Activated CD4-positive, alpha-beta T cell treated with anti-CD3 and anti-CD28 coated beads for 4 hours (primary cell): ENCODE measurements at places on chromosomes 6 and 20.

DNA sequence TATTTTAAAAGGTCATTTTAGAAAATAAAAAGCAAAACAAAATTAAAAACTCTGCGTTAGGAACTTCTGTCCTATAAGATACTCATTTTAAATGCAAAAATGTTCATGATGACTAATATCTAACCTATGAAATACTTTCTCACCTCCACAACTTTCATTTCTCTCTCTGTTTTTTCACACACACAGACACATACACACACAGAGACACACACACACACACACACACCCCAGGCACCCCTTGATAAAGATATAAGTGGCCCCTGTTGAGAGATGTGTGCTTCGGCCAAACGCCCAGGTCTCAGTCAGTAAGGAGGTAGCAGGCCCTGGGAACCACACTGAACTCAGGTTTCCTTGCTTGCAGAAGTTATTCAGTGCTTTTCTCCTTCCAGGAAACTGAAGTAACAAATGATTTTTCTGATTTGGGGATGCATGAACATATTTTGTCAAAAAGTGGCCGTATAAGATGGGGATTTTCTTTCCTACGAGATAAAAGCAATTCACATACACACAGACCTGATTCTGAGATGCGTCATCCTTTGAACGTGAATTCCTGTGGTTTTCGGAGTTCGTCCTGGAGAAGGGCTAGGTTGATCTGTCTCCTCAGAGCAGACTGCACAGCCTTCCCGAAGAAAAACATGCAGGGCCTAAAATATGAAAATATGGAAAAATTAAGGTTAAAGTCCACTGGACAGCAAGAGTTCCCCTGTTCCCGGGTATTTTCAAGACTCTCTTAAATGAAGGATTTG is 306.8 kb upstream of the FOXQ1 start:
- DNase-seq: no peak

- DNase-seq: no peak
These were observed 141.7 kb upstream of the RPS6KA2 start for GRCh38 chr6:166768761-166769160.

- no peak for DNase-seq
These were observed 162.4 kb upstream of the BTBD3 start for GRCh38 chr20:11755071-11755841.

GRCh38 chr20:31927627-31928159 is 24.2 kb downstream of the PDRG1 start:
- DNase-seq: no peak

DNA sequence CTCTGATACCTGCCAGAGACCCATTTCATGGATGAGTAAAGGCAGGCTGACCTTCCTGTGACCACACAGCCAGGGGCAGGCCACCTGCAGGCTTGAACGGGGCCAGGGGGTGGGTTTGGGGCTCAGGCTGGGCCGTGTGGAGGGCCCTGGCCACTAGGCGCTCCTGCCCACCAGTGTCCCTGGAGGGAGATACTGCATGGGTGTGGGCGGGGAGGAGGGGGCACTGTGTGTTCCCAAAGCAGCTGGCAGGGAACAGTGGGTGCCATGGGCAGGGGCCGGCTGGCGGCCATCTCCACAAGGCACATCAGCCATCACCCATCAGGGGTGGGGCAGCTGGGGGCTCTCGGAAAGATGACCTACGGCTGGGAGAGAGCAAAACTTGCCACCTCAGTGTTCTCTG is 15.4 kb downstream of the SRC start:
- DNase-seq: no peak

DNA sequence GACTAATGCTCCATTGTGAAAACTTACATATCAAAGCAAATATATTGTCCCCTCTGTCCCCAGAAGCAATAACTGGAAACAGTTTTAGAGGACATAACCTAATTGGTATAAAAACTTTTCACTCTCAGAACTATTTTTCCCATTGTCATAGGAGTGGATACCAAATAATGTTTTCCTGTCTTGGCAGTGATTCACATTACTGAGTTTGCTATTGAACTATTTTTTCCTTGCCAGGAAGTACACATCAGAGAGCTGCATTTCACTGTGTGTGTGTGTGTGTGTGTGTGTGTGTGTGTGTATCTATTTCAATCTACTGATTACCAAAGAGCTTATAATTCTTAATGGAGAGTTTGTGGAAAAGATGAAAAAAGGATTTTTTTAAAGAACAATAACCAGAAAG is 45.4 kb downstream of the AKAP12 start:
- DNase-seq: no peak
